ENCODE measurements at places on chromosomes 1 and 21. TPM values are rescaled to one million over a fixed set of nuclear protein-coding genes. Genes with fewer than 3 reads are reported as not detected.

- no peaks in the 10 kb centered on the region for H3K36me3 ChIP-seq
- no peaks in the 10 kb centered on the region for H3K4me1 ChIP-seq
- no peak for DNase-seq
- no peak overlapping the region for H3K4me3 ChIP-seq
- H3K27ac ChIP-seq, result no peak overlapping the region
- peaks cover 9% of the 10 kb centered on the region for H3K27me3 ChIP-seq
These were observed 80.6 kb downstream of the ELAVL4 start for GRCh38 chr1:50189369-50189768.

Gene ANKRD45
- 1.5 TPM for total RNA-seq

DNA sequence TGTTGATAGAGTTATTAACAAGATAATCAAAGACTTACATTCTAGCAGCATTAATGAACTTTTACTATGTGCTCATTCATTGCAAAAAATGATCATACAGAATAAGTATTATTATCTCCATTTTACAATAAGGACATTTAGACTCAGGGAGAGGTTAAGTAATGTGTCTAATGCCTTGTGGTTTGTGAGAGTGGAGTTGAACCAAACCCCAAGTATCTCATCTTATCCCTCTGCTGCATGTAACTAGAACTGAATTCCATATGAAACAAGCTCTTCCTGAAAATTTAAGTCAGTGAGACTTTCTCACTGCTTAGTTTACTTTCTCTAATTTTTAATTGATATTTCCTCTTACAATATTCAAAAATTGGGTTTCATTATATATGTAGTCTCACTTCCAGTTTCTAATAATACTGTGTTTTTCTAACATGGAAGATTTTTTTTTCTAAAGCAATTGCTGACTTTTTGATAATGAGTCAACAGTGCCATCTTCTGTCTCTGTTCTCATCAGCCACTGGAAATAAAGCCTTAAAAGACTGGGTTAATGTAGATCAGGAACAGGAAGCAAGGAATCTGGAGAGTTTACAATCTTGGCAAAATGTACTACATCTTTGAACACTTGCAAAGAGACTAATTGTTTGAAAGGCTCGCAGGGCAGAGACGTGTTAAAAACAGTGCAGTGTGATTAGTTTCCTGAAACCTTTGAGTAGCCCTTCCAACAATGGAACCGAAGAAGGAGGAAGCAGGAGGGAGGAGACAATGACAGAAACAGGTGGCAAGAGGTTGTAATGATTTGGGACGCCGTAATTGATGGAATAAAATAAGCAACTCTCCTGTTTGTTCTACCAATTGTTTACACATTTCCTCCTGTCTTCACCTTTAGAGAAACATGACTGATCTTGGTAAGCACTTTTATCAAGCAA lies 567.6 kb downstream of the MRPL39 start:
- no peak overlapping the region for H3K4me3 ChIP-seq
- no peak overlapping the region for H3K27ac ChIP-seq
- no peak for DNase-seq
- H3K36me3 ChIP-seq, result no peaks in the 10 kb centered on the region
- no peaks in the 10 kb centered on the region for H3K27me3 ChIP-seq
- no peaks in the 10 kb centered on the region for H3K4me1 ChIP-seq

GRCh38 chr1:4033129-4033676 lies 133.1 kb upstream of the C1orf174 start:
- H3K27ac ChIP-seq, result no peak overlapping the region
- H3K36me3 ChIP-seq, result no peaks in the 10 kb centered on the region
- peak; percentile 62 for DNase-seq
- H3K27me3 ChIP-seq, result no peaks in the 10 kb centered on the region

Gene PCAT6
- 3.6 TPM for total RNA-seq

DNA sequence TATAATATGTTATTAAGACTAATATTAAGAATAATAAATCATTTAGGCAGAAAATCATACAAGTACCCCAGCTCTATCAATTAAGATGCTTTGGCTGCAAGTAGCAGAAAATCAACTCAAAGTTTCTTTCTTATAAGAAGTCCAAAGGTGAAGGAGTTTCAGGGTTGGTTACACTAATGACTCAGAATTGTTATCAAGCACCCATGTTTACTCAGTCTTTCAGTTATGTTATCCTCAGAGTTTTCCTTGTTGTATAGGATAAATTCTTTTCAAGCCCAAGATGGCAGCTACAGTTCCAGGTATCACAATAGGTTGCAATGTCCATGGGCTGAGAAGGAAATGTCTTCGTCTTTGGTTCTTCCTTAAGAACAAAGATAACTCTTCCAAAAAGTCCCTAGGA lies 163.6 kb downstream of the TNFSF18 start:
- H3K36me3 ChIP-seq, result no peaks in the 10 kb centered on the region
- H3K27me3 ChIP-seq, result peaks cover 16% of the 10 kb centered on the region
- no peak overlapping the region for H3K4me3 ChIP-seq
- H3K27ac ChIP-seq, result no peak overlapping the region
- DNase-seq, result no peak

Gene FNDC5
- 7.2 TPM for total RNA-seq
